ENCODE measurements at places on chromosomes 7 and 10.

DNA sequence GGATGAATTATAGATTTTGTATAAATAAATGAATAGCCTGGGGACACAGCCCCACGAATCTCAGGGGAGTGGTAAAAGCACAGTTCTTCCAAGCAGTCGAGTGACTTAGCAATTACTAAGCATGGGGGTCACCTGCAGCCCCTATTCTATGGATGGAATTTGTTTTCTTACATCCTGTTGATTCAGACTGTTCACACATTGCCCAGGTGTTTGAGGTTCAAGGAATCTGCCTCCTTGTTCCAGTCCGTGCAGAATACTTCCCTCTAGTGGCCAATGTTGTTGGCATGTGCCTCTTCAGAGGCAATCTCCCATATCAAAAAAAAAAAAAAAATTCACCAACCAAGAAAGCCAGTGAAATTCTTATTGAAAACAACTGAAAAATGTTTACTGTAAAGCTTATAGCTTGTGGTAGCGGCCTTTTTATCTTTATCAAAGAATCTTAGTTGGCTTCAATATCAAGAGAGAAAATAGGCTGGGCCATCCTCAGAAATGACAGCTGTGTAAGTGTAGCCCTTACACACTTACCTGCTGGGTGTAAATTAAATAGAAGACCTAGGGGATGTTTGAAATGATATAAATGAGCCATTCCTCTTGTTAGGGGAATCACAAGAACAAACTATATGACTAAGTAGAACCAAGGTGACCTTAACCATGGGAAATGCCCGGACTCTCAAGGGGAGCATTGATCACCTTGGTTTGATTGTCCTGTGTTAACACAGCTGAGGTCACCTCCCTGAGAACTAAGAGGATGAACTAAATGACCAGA, 7.8 kb downstream of the LIPM start:
- no peak for DNase-seq

DNA sequence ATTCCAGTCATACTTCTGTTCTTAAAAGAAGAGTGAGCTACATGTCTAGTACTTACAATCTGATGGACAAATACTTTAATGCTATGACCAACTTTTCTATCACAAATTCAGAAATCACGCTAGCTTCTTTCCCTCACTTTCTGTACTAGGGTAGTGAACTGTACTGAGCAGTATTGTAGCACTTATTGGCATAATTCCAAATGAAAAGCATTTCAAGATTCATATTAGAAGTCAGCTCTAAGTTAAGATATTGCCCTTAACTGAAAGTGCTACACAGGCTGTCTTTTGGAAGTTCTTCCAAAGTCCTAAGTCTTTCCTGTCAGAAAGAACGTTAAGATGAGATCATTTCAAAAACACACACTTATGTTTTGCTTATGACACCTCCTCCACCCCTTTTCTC, 13.4 kb downstream of the P4HA1 start:
- DNase-seq: no peak

DNA sequence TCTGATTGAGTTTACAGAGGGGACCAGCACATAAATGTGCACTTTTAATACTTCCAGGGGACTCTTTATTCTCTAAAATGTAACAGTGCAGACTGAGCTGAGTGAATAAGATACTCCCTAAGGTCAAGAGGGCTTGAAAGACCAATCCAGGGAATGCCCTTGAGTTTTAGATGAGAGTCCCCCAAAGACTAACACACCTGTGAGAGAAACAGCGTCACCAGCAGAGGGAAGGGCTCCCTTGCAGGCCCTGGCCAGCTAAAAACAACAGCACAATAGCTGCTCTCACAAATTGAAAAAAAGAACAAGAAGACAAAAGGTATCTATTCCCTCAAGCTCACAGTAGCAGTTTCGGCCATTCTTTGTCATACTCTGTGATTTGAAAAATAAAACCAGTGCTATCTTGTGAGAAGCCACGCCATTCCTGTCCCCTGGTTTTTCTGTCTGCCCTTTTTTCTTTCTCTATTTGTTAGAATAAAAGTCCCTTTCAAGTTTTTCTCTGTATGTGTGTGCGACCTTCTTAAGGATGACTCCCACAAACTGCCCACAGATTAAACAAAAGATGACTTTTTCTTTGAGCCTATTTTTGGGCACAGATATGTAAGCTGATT, 230.4 kb upstream of the BMPER start:
- no peak for DNase-seq

GRCh38 chr10:48606530-48607355, 1.9 kb upstream of the ARHGAP22 start:
- DNase-seq: no peak

GRCh38 chr10:119500821-119501220, 41.7 kb downstream of the RGS10 start:
- no peak for DNase-seq

DNA sequence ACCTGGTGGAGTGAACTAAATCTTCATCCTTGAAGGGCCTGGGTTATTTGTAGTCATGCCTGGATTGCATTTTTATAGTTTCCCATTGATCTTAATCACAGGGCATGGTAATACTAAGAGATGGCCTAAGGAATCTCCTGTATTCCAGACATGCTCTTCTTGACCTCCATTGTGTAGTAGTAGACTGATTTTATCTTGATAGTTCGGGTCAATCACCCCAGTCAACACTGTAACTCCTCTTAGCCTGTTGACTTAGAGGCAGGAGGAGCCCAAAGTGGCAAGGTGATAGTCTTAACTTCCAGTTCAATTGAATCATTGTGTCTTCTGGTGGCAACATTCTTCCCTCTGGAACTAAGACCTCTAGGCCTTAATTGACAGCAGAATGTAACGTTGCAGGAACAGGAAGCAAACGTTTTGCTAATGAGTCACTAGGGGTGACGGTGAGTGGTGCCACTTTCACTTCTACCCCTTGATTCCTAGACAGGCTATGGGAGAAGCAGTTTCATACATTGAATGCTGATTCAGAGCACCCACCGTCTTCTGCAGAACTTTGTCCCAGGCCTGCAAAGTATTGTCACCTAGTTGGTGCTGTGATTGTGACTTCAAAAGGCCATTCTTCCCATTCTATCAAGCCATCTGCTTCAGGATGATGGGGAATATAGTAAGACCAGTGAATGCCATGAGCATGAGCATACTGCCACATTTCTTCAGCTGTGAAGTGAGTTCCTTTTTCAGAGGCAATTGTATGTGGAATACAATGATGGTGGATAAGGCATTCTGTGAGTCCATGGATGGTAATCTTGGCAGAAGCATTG, 24.0 kb upstream of the PAPSS2 start:
- DNase-seq: peak; percentile 35

DNA sequence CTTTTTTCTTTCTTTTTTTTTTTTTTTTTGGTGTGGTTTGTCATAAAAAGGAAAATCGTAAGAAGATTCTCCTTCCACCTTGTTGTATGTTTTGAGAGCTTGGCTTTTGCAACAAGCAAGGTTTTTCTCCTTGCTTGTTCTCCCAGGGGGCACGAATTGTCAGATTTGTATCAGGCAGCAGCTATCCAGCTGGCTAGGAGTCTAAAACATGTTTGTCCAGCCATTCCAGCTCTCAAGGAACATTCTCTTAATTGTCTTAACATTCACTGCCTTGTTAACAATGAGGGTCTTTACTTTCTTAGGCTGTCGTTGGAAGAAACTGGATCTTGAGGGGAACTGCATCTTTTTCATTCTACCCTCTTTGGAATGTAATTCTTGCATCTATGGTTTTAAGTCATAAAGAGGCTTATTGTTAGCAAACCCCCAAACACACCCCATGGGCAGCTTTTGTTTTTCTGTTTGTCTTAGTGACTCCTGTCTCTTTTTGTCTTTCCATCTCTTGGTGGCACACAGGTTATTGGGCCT, 14.6 kb downstream of the SHTN1 start:
- no peak for DNase-seq
